Activated CD8-positive, alpha-beta T cell treated with anti-CD3 and anti-CD28 coated beads, Interleukin-2, amount 10 ng/mL, durations not matched to agents 7 days and 5 days (primary cell): ENCODE measurements at places on chromosomes 6 and 20. TPM values are rescaled to one million over a fixed set of nuclear protein-coding genes. Genes with fewer than 3 reads are reported as not detected.

FKBP1A gene
- 291 TPM for total RNA-seq

BACH2 gene
- 61.3 TPM for total RNA-seq

ZSCAN16 gene
- total RNA-seq, result 4.5 TPM

DNA sequence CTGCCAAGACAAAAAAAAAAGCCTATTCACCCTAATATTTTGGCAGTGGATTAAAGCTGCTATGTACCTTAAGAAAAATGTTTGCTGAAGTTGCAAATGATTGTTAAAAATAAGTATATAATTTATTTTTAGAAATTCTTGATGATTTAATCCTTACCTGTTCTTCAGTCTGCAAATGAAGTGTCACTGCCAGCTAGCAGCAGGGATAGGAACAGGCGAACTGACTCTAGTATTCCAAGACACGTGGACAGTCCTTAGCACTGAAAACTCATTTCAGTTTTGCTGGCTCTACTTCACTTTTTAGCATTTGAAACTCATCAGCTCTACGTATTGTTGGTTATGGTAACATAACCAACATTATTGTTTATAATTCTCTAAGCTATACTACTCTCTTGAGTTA is 204.4 kb upstream of the ID4 start:
- H3K27me3 ChIP-seq, result no peaks in the 10 kb centered on the region
- no peak overlapping the region for H3K4me3 ChIP-seq
- H3K36me3 ChIP-seq, result no peaks in the 10 kb centered on the region
- H3K4me1 ChIP-seq, result no peaks in the 10 kb centered on the region

DNA sequence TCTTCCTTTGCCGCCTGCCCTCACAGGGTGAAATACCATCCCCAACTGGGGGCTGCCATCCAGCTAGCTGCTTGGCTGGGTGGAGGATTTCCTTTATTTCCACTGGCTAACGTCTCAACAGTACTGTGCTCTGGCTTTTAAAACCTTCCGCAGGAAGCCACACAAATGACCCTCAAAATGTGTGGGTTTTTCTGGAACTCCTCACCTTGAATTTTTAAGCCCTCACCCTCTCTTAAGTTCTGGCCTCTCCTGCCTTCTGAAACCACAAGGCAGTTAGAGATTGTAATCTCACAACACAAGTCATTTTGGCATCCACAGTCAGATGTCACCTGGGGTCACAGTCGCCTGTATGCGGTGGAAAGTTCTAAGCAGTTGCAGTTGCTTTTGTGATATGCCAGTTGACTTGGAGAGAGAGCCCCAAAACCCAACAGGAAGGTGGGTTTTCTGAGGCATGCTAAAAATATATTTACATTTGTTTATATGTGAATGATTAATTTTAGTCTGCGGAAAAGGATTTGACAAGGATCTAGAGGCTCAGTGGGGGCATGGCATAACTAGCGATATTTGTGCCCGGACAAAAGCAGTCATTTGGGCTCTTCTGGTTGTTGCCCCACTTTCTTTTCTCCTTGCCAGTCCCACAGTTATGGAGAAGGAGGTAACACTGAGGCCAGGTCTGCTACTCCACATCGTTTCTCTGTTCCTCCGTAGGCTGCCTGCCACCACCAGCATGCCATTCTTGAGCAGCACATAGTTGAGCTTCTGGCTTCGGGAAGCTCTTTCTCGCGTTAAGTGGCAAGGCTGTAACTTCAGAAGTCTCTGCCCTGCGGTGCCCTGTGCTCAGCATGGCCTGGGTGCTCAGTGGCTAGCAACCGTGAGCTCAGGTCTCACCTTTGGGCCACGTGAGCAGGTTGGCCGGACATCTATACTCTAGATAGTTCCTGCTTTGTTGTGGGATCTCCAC is 335.3 kb downstream of the CD83 start:
- peaks cover 80% of the 10 kb centered on the region for H3K4me1 ChIP-seq
- H3K27ac ChIP-seq, result peak overlapping the region; percentile 84
- peaks cover 14% of the 10 kb centered on the region for H3K36me3 ChIP-seq

DNA sequence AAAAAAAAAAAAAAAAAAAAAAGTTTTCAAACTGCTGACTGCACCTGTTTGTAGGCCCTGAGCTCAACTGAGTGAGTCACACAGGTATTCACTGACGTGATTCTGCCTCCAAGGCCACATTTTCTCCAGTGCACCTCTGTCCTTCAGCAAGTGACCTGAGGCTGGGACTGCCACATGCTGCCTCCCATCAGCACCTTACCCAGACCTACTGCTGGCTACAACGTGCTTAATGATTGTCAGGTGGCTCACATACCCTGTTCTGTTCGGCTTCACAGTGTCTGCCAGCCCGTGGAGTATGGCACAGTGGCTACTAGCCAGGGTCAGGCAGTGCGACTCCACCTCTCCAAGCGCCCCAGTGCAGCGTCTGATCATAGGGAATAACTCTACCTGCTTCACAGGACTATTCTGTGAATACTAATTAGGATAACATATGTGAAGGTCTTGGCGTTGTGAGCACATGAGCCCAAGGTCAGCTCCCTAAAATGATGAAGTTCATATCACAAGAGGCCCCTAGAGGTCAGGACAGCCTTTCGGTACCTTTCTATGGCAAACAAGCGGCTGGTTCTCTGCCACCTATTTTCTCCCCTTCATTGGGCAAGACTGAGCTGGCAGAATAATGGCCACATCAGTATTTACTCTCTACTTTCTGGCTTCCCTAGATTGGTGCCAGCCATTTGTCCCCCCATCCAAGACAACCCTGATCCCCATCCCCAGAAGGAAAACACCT is 28.1 kb downstream of the RIPOR3 start:
- H3K27me3 ChIP-seq, result peaks cover 8% of the 10 kb centered on the region
- H3K27ac ChIP-seq, result no peak overlapping the region
- no peak for DNase-seq
- H3K4me1 ChIP-seq, result no peaks in the 10 kb centered on the region

DNA sequence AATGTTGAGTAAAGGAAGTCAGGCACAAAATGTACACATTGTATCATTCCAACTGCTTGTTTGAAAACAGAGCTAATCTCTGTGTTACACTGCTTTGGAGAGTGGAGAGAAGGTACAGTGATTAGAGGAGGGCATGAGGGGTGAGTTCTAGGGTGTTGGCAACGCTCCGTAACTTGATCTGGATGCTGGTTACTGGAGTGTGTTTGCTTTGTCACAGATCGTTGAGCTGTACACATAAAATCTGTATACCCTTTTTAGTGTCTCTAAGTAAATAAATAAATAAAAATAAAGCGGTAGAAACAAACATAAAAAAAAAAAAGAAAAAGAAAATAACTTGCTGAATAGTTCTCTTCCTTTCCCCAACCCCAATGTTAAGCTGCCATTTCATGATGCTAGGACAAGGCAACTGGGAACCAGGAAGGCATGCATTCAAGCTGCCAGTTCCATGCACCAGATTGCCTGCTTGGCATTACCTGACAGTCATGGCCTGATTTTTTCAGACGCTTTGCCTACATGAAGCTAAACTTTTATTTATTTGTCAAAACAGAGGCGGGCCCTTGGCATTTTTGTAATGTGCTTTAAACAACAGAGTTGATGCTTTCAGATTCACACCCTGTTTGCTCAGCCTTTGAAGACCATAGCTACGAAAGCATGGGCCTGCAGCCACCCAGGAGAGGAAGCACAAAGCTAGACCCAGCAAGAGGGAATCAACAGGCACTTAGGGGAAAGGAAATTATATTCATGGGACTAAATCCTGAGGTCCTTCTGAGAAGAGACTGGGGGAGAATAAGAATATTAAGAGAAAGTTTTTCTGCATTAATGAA is 21.2 kb downstream of the TNFRSF21 start:
- DNase-seq, result no peak
- H3K4me3 ChIP-seq, result no peak overlapping the region
- no peaks in the 10 kb centered on the region for H3K4me1 ChIP-seq
- no peaks in the 10 kb centered on the region for H3K27me3 ChIP-seq
- no peaks in the 10 kb centered on the region for H3K36me3 ChIP-seq

DNA sequence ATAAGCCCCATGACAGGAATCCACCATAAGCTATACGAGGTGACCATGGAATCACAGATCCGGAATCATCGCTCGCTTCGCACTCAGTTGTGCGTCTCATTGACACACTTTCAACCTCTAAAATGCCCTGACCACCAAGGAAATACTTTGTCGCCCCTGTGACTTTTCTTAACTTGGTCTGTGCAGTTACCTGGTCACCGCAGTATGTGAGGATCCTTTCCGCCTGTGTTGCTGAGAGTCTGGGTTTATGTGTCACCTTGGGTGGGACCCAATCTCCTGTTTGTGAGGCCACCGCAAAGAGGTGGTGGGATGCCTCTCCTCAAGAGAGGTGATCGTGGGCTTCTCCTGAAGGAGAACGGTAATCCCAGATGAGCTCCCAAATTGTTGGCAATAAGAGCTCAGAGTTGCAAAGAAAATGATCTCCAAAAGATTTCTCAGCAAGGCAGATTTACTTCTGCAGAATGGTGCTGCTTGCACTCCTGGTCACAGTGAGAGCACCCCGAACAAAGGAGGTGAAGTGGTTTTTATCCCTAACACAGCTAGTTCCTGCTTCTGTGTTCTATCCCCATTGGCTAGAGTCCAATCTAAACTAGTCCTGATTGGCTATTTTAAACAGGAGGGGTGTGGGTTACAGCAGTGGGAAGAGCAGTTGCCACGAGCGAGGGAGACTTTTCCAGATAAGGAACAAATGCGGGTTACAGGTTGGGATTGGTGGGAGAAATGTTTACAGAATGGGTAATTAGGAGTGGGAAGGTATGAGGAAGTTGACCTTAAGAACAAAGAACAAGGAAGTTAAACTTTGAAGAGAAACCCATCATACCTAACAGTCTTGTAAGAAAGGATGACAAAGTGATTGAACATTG is 9.1 kb upstream of the ZNFX1 start:
- no peak for DNase-seq
- H3K27ac ChIP-seq, result peak overlapping the region; percentile 75
- H3K4me3 ChIP-seq, result no peak overlapping the region
- peaks cover 98% of the 10 kb centered on the region for H3K36me3 ChIP-seq
- H3K4me1 ChIP-seq, result peaks cover 62% of the 10 kb centered on the region

- H3K4me1 ChIP-seq, result no peaks in the 10 kb centered on the region
- no peaks in the 10 kb centered on the region for H3K36me3 ChIP-seq
- no peak overlapping the region for H3K27ac ChIP-seq
- no peak for DNase-seq
- H3K27me3 ChIP-seq, result peaks cover 2% of the 10 kb centered on the region
Measured at GRCh38 chr6:40805336-40805735, 218.2 kb upstream of the LRFN2 start.

DNA sequence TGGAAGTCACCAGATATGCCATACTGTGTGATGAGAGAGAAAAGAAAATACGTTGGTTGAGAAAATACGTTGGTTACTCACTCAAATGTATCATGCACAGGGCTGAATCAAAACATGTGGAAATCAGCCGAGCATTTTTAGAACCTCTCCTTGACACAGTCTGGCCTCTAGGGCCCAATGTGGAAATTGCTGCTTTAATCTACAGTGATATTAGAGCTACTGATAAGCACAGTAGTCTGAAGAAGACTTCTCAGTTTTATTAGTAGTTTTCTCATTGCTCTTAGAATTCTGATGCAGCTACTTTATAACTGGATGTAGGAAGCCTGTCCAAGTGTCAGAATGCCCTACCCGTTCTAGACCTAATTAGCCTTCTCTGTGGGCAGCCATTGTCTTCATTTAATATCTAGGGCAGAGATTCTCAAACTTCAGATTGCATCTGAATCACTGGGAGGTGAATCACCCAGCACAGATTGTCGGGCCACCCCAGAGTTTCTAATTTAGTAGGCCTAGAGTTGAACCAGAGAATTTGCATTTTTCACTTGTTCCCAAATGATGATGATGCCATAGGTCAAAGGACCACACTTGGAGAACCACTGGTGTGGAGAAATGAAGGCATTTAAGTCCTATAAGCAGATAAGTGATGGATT is 229.1 kb downstream of the PLCB1 start:
- H3K36me3 ChIP-seq, result no peaks in the 10 kb centered on the region
- H3K27me3 ChIP-seq, result peaks cover 2% of the 10 kb centered on the region
- H3K4me3 ChIP-seq, result no peak overlapping the region
- H3K4me1 ChIP-seq, result no peaks in the 10 kb centered on the region

DNA sequence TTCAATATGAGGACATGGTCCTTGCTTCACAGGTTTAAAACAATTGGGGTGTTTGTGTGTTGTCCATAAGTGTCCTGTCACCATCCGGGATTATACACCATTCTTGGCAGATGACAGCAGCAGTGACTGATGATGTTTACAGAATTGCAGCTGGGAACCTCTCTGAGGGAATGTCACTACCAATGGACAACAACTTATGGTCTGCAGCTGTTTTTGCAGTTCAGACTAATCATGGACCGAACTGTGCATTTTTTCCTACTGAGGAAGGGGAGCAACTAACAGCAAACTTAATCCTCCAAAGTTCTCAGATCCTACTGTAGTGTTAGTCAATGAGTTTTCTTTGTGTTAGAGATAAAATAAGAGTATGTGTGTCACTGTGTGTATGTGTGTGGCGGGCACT is 26.0 kb downstream of the FAM229B start:
- H3K4me3 ChIP-seq, result no peak overlapping the region
- DNase-seq, result no peak
- H3K4me1 ChIP-seq, result peaks cover 17% of the 10 kb centered on the region
- peaks cover 20% of the 10 kb centered on the region for H3K27me3 ChIP-seq

DNA sequence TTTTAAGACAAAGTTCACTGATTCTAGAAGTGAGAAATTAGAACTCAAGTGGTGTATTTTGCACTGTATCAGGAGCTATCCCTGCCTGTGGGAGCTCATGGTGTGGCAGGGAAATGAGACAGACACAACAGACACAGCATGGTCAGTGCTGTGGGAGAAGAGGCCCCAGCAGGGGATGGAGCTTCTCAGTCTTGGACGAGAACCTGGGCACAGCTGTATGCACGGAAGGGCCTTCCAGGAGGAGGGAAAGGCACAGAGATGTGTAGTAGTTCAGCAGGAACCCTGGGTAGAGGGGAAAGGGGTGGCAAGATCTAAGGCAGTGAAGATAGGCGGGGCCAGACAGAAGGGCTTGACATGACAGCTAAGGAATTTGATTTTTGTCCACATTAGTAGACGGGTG is 48.8 kb upstream of the KIF25 start:
- H3K27me3 ChIP-seq, result no peaks in the 10 kb centered on the region
- H3K4me1 ChIP-seq, result no peaks in the 10 kb centered on the region
- no peak for DNase-seq
- H3K36me3 ChIP-seq, result peaks cover 3% of the 10 kb centered on the region
- no peak overlapping the region for H3K27ac ChIP-seq

MEP1A gene
- not detected for total RNA-seq

SIRPD gene
- total RNA-seq, result 0.23 TPM

NAPB gene
- 15.6 TPM for total RNA-seq

DNA sequence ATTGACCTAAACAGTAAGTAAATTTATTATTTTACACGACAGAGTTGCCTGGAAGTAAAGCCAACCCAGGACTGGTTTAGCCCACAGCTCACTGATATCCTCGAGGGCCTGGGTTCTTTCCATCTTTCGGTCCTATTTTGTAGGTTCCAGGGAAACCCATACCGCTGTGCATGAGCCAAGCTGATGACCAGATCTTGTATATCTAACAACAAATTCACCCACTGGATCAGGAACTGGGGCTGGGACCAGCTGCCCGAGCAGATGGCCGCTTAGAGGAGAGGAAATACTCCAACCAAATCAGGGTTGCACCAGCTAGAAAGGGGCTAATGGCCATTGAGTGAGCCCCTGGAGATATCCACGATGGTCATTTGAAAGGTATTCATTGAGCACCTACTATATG is 139.2 kb downstream of the BACH2 start:
- DNase-seq, result no peak
- peak overlapping the region; percentile 84 for H3K27ac ChIP-seq
- H3K36me3 ChIP-seq, result peaks cover 16% of the 10 kb centered on the region
- H3K27me3 ChIP-seq, result no peaks in the 10 kb centered on the region
- H3K4me1 ChIP-seq, result peaks cover 70% of the 10 kb centered on the region

- H3K4me3 ChIP-seq, result no peak overlapping the region
- peaks cover 6% of the 10 kb centered on the region for H3K27me3 ChIP-seq
- H3K27ac ChIP-seq, result no peak overlapping the region
Measured at GRCh38 chr6:71287038-71287437, 1.6 kb upstream of the OGFRL1 start.

IER3 gene
- 76.6 TPM for total RNA-seq
